ENCODE measurements at places on chromosomes 13 and 19. TPM values are rescaled to one million over a fixed set of nuclear protein-coding genes. Genes with fewer than 3 reads are reported as not detected.

DNA sequence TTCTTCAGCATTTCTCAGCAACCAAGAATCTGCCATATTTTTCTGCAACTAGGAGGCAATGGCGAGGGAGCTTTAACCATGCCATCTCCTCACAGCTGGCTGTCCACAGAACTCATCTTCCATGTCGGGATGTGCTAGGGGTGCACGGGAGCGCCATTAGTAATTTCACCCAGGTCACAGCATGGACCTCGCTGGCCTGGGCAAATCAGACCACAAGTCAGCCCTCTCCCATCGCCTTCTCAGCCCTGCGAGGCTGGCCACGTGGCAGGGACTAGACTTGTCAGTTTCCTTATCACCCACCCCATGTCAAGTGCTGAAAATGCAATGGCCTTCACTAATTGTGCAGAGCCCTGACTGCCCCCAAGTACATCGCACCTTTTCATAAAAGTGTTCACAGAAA is 15.7 kb downstream of the COL4A1 start:
- no peak for DNase-seq
- H3K27me3 ChIP-seq: no peaks in the 10 kb centered on the region
- no peak overlapping the region for H3K27ac ChIP-seq
- no peak overlapping the region for H3K4me3 ChIP-seq
- no peaks in the 10 kb centered on the region for H3K36me3 ChIP-seq

DNA sequence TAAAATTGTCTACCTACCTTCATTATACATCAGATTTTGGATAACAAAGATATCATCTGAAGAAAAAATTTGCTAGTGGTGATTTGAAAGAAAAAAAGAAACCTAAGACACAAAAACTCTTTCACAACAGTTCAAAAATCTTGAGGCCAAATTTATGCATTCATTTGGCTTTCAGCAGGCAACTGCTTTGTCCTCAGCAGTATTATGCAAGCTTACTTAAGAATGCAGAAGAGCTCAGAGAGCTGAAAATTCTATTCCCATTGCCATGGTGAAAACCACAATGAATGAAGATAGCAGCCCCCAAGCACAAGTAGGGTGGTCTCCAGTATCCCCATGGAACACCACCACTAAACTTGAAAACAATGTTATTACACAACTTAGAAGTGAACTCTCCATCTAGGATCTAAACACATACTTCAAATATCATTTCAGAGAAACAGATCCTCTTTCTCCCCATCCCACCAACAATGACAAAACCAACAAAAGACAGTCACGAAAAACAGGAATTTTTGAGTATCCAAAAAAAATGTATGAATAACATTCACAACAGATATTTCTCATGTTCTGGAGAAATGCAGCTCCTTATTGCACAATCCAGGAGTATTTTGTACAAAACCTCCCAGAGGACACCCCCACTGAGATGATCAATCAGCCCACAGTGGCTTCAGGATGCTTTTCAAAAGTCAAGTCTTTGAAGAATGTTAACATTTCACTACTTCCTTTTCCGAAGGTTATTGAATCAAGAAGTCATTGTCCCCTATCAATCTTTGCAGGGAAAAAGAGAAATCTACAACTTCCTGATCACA is 192.7 kb downstream of the LHFPL6 start:
- no peak overlapping the region for H3K4me3 ChIP-seq
- no peak overlapping the region for H3K27ac ChIP-seq
- no peaks in the 10 kb centered on the region for H3K4me1 ChIP-seq
- H3K36me3 ChIP-seq: no peaks in the 10 kb centered on the region
- no peaks in the 10 kb centered on the region for H3K27me3 ChIP-seq

DNA sequence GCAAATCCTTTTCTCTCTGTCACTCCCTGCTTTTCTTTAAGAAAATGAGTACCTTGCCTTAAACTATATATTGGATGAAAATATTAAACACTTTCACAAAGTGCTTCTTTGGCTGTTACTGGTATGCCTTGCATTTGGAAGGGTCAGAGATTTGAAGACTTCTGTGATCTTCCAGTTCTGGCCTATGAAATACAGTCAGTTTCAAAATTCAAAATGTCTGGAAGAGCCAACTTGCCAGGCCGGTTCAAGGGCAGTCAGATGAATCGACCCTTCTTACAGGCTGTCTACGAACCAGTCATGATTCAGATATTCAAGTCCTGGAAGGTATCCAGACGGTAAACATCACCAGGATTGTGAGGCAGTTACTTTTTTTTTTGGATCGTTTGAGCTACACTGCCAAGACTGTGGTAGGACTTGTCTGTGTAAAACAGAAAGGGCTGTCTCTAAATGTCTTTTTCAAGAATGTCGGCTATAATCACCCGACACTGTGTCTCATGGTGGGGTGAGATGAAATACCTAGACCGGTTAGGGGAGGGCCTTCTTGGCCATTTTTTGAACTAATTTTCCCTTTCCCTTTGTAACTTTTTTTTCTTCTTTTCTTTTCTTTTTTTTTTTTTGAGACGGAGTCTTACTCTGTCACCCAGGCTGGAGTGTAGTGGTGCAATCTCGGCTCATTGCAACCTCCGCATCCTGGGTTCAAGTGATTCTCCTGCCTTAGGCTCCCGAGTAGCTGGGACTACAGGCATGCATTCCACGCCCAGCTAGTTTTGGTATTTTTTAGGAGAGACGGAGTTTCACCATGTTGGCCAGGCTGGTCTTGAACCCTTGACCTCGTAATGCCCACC is 11.2 kb downstream of the ACTN4 start:
- H3K36me3 ChIP-seq: peaks cover 52% of the 10 kb centered on the region
- peak; percentile 70 for DNase-seq
- peak overlapping the region; percentile 99 for H3K27ac ChIP-seq
- peak overlapping the region; percentile 54 for H3K4me3 ChIP-seq

Gene VSTM2B
- total RNA-seq: not detected
